ENCODE measurements at places on chromosomes 6 and 20.

DNA sequence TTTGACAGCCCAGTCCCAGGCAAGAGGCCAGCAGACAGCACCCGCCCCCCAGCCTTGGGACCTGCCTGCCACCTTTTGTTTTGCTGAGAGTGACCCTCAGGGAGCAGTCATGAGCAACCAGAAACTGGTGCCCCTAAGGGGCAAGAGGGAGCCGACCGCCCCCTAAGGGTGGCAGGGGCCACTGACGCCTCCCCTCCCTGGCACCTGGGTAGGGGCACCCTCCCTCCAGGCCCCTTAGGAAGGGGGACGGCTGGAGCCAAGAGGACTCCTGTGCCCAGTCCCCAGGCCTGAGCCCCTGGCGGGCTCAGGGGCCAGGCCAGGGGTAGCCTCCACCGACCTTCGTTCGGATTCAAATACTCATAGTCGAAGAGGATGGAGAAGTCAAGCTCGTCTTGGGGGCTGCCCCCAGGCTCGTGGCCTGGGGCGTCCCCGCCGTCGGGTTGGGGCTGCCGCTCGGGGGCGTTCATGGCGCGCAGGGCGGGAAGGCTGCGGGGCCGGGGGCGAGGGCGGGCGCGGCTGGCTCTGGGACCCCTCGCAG lies 417 bp downstream of the NFATC2 start:
- no peak for DNase-seq

DNA sequence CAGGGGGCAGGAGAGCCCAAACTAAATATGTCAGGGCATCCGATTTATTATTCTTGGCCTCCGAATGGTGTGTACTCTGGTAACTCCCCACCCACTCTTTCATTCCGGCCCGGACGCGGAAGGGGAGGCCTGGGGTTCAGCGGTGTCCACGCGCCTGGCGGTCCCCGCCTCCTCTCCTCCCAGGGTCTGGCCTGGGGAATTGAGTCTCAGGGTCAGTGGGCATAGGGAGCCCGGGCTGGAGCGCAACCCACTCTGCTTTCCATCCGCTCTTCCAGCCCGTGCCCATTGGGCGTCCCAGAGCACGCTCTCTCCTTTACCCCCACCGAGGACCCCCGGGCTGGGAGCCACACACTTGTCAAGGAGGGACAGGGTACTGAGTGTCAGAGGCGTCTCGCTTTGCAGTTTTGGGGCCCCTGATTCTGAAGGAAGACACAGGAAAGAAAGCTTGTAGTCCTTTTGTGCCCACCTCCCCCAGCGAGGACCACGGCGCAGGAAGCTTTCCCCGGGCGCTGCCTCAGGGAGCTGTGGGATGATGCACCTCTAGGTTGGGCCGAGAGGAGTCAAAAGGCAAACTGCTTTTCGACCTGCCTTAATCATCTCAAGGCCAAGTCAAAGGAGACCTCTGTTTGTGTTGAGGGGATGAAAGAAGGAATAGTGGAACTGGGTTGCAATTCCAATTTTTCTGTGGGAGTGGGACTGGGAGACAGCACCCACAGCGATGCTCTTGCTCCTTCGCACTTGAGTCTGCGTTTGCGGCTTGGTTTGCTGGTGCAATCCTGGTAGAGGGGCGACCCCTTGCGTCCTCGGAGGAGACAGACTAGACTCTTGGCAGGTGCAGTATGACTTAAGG lies 2.5 kb downstream of the RSPO3 start:
- peak; percentile 86 for DNase-seq

DNA sequence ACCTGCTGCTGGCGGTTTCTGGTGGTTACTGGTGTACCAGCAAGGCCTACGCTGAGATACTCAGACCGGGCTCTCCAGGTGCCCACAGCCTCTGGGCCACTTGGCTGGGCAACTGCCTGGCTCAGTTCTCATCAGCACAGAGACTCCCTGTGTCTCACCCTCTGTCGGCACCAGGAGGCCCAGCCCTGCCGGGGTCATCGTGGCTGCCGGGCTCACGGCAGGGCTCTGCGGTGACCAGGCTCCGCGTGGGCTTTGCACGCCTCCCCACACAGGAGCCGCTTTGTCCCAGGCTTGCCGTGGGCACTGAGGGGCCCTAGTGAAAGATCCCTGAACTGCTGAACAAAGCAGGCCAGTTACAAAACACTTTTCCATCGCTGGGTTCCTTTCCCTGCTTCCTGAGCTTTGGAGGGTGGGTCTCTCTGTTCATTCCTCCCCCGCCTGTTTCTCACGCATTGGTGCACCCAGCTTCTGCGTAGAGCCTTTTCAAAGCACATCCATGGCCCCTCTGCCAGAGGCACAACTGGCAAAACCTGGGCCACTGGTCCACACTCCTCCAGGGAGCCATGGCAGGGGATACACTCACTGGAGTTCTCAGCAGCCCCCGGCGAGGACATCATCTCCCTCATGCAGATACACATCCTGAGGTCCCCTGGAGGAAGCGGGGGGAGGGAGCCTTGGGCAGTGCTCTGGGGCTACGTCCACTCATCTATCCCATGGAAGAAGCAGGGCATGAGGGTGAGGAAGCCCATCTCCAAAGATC lies 117.0 kb downstream of the NFATC2 start:
- DNase-seq, result no peak

DNA sequence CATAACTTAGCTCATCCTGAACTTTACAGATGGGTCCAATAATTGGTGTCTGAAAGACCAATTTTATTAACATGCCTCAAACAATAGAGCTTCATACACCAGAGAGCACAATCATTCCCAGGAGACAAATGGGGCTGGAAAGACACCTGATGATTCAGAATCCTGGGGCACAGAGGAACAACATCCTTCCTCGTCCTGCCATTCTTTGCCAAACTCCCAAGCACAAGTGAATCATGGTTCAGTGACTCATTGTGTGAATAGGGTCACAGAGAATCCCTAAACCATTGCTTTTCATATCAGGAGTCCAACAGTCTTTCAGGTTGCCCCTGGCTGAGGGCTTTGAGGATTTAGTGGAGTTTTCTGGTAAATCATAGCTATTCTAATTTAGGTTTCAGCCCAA lies 266.4 kb upstream of the BMP2 start:
- DNase-seq, result no peak

DNA sequence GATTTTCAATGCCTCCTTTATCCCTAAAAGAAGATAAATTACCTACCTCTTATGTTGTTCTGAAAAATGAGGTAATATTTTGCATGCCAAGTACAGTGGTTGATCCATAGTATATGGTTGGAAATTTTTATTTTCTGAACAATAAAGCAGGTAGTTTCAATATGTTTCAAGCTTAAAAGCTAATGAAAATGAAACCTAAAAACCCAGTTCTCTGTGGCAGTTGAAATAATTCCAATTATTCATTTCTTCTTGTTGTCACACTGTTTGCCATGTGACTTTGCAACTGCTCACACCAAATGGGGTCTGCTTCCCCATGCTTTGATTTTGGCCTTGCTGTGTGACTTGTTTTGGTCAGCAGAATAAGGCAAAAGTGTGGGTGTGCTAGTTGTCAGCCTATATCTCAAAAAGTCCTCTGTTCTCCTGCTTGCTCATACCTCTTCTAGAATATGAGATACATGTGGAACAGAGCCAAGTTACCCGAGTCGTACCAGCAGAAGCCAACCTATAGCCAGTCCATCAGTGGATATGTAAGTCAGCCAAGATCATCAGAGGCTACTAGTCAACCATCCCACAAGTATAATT lies 197.2 kb upstream of the THEMIS start:
- no peak for DNase-seq

GRCh38 chr6:73667798-73668197 lies 14.0 kb upstream of the SLC17A5 start:
- no peak for DNase-seq

- no peak for DNase-seq
These were observed 146.6 kb upstream of the AKIRIN2 start for GRCh38 chr6:87848616-87849015.

GRCh38 chr20:50151034-50151743 lies 2.3 kb downstream of the PEDS1 start:
- no peak for DNase-seq

- no peak for DNase-seq
These were observed 48.0 kb downstream of the BCAS4 start for GRCh38 chr20:50842821-50843220.

DNA sequence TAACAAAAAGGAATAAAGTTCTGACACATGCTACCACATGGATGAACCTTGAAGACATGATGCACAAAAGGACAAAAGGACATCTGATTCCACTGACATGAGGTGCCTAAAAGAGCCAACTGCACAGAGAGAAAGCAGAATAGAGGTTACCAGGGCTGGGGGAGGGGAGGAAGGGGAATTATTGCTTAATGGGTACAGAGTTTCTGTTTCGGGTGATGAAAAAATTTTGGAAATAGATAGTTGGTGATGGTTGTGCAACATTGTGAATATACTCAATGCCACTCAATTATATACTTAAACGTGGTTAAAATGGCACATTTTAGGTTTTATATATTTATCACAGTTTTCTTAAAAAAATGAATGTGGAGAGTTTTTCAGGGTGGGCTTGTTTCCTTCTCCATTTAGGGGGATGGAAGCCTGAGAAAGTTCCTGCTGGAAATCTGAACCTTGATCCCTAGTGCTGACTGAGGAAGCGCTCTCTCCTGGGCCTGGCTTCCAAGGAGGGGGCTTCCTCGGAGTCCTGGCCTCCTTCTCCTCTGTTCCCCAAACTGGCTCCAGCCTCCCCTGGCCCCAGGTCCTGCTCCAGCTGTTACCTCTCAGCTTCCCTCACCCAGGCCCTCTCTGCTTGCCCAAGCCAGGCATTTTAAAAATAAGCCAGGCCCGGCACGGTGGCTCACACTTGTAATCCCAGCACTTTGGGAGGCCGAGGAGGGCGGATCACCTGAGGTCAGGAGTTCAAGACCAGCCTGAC lies 79.2 kb downstream of the NOL4L start:
- DNase-seq, result no peak

All from SK-N-DZ (cell line).